Fibroblast of upper back skin (primary cell): ENCODE measurements at places on chromosomes 6 and 20.

DNA sequence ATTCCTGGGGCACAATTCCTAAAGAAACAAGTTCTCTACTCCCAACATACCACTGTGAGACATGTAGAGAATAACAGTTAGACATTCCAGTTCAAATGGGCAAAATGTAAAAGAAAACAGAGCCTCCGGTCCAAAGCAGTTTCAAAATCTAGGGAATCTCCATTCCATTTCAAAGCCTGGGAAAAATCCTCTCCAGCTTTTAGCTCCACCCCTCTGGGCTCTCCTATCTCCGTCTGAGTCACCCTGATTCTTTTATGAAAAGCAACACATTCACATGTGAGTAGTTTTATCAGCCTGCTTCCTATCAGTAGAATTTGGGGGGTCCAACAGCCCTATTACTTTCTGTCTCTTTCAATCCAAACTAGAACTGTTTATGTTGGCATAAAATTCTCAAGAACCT, 3.7 kb downstream of the CSNK2A1 start:
- no peak for DNase-seq

DNA sequence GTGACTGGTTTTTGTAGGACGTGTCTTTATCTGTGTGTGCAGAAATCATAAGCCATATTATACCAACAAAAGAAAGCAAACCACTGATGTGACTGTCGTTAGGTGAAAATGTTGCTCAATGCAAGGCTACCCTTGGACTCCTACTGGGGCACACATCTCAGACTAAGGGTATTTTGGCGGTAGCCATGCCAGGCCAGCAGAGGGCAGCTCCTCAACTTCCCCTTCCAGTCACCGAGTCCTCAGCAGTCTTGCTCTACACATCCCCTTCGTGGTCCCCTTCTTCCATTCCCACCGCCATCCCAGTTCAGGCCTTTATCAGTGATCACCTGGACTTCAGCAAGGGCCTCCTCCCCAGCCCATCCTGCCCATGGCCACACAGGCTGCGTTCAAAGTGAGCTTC, 113.7 kb upstream of the GGTLC1 start:
- no peak for DNase-seq

DNA sequence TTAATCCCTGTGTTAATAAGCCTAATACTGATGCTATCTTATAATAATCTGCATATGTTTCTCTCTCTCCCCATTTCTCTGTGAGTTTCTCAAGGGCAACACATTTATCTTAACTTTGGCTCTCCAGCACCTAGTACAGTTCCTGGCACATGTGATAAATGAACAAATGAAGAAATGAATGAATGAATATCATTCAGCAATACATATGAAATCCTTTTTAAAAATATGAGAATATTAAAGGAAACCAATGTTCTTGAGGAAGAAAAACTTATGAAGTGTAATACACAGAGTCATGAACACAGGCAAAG, 55.9 kb downstream of the PIGU start:
- DNase-seq: no peak

DNA sequence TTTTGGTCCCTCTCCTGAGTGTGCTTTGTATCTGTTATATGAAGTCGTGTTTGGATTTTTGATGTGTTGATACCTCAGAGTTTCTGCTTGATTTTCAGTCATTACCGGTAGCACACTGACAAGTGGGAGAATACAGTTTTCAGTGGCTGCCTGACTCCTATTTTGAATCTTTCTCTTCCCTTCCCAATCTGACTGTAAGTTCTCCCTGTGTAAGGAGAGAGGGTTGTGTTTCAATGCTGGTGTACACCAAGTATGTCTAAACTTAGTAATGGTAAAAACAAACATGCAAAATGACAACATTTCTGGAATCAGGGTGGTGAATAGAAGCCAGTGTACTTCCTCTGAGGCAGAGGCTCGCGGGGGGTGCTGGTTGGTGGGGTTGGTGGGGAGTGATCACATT, 103.4 kb downstream of the HIVEP1 start:
- DNase-seq: no peak

DNA sequence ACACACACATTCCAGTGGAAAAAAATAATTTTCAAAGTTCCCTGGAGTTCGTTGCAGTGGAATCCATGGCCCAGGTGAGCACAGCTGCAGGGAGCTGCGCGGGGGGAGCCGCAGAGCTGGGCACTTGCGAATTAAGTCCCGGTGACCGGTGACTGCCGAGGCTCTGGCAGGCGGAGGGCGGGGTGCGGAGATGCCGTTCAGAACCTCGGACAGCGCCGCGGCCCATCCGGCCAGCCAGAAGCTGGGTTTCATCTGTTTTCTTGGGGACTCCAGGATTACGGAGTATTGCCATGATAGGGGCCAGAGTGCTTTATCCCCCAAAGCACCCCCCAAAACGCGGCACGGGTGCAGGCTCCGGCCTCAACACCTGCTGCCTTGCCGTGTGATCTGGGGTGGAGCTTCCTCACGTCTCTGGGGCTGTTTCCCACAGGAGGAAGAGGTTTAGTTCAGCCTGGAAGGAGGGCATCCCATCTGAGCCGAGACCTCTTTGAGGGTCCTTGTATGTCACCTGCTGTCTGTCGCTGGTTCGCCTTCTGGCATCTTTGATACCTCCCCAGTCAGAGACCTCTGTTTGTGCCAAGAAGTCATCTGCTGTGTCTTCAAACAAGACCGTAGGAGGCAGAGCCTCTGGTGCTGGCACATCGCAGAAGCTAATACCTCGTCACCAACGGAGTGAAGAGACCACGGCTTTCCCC, 99.4 kb downstream of the YTHDF1 start:
- DNase-seq: no peak
